ENCODE measurements at places on chromosomes 16 and 17.
A peak's percentile ranks its signal among the peaks of the same experiment; 100 is the strongest.

- no peak for DNase-seq
Measured at GRCh38 chr16:23398987-23399805, 53.8 kb downstream of the COG7 start.

GRCh38 chr17:58591455-58591854 is 77.0 kb upstream of the MTMR4 start:
- no peak for DNase-seq

DNA sequence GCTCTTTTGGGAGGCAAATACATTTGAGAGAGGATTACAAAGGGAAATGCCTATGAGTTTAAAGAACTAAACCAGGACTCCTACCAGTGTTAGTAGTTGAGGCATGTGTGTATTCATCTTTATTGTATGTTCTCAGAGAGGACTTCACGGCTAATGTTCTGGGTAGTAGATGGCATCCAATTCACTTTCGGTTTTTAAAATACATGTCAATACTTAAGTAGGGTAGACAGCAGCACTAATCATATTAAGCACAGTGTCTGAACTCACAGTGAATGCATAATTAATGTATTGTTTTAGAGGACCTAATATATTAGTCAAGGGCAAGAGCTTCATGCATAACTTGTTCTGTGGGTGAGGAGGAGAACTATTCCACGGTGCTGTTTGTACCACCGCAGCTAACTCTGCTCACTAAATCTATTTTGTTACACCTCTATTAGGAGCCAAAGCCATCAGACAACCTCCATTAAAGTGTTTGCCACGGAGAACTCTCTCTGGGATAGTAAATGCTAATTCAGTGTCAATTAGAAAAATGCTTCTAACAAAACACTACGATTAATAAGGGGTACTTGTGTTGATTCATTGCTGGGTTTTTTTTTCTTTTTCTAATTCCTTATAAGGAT is 56.3 kb downstream of the COX10 start:
- DNase-seq: no peak

DNA sequence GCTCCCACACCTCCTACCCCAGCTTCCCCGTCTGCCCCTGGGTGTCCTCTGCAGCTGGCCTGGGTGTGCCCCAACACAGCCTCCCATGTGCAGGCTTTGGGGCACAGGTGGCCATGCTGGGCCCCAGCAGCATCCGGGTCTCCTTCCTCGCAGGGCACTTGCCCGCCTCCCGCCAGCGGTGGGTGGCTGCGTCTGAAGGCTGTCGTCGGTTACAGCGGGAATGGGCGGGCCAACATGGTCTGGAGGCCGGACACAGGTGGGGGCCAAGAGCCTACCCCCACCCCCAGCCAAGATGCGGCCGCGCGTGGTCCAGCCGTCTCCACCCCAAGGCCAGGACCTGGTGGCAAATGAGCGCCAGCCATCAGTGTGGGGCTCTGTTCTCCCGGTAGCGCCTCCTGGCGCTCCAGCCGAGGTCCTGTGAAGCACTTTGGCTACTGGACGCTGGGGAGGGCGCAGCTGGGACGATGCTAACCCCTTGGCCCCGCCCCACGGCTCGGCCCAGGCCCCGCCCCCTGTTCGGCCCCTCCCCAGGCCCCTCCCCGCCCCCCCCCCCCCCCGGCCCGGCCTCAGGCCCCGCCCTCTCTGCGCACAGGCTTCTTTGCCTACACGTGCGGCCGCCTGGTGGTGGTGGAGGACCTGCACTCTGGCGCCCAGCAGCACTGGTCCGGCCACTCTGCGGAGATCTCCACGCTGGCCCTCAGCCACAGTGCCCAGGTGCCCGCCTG is 7.3 kb upstream of the RHOT2 start:
- DNase-seq: no peak

GRCh38 chr16:10934325-10935107 is 7.8 kb downstream of the DEXI start:
- DNase-seq: no peak

GRCh38 chr16:27758544-27758943 is 208.6 kb downstream of the KATNIP start:
- no peak for DNase-seq

- peak; percentile 0 for DNase-seq
Measured at GRCh38 chr17:61863801-61864126, 436 bp upstream of the BRIP1 start.

- DNase-seq: no peak
Measured at GRCh38 chr16:87541872-87542234, 49.0 kb upstream of the ZCCHC14 start.

DNA sequence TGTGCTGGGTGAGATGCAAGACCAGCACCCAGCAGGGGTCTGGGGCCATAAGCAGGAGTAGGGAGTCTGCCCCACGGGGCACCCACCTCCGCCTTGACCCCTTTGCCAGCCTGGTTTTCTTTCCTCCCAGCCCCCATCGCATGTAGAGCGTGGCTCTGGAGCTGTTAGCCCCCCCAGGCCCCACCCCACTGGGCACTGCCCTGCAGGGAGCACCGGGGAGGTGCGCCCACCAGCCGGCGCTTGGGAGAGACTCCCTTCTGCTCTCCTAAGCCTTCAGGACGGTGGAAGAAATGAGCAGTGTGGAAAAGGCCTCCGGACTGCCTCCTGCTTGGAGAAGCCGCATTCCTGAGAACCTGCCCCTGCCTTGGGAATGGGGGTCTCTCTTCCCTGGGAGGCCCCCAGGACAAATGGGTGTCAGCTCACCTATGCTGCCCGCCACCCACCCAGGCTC is 186.2 kb downstream of the IRF8 start:
- DNase-seq: no peak

- DNase-seq: no peak
Measured at GRCh38 chr17:72176516-72176851, 55.7 kb downstream of the SOX9 start.

DNA sequence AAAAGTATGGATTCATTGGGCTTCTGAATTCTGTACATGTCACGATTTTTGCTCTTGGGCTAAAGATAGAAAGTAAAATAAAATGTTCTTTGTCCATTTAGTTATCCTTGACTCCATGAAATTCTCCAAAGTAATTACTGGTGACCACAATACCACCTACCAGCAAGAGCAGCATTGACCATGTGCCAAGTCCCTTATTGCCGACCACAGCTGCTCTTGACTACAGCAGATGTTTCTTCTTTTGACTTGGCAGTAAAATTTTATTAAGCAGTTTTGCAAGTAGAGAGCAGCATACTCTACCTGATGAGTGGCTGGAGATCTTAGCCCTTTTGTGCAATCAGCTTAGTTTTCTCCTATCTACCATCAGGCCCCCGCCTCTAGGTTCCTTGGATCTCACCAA is 152.2 kb upstream of the TBX2 start:
- no peak for DNase-seq

- DNase-seq: no peak
Measured at GRCh38 chr16:30992931-30993816, 8.2 kb downstream of the HSD3B7 start.

GRCh38 chr17:20300436-20300934 is 166.9 kb downstream of the LGALS9B start:
- DNase-seq: no peak

- no peak for DNase-seq
Measured at GRCh38 chr16:59971264-59971663, 1237.1 kb upstream of the GOT2 start.

DNA sequence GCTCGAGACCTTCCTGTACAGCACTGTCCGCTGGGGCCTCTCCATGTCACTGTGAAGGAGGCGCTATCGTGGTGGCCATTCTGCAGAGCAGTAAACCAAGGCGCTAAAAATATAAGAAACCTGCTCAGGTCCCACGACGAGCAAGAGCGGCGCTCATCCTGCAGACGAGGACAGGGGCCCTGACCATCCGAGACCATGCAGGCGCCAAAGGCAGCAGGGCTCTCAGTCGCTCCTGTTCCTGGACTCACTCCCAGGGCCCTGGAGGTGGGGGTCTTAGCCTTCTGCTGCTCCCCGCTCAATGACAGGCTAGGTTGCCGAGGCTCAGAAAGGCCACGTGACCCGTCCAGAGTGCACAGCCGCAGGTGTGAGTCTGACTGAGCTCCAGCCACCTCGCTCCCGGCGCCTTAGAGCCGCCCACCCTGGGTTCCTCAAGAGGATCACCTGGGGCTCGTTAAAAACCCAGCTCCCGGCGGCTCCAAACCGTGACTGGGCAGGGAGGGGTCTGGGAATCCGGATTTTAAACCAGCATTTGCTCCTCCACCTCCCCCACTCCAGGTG is 509 bp upstream of the ATP2C2 start:
- no peak for DNase-seq

DNA sequence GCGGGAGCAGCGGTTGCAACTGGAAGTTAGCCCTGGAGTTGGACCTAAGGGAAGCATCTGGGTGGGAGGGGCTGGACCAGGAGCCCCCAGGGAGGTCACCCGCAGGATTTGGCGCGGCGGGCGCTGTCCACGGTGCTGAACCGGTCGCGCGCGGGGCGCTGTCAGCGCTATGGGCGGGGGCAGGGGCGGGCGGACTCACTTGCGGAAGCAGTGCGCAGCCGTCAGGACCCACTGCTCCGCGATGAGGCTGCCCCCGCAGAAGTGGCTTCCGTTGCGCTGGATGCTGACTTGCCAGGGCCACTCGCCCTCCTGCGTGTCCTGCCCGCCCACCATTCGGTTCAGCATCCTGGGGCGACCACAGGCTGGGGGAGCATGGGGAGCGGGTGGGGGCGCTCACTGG is 4.5 kb downstream of the PRSS27 start:
- DNase-seq: peak; percentile 78

- no peak for DNase-seq
Measured at GRCh38 chr16:67034487-67034886, 5.5 kb downstream of the CBFB start.

DNA sequence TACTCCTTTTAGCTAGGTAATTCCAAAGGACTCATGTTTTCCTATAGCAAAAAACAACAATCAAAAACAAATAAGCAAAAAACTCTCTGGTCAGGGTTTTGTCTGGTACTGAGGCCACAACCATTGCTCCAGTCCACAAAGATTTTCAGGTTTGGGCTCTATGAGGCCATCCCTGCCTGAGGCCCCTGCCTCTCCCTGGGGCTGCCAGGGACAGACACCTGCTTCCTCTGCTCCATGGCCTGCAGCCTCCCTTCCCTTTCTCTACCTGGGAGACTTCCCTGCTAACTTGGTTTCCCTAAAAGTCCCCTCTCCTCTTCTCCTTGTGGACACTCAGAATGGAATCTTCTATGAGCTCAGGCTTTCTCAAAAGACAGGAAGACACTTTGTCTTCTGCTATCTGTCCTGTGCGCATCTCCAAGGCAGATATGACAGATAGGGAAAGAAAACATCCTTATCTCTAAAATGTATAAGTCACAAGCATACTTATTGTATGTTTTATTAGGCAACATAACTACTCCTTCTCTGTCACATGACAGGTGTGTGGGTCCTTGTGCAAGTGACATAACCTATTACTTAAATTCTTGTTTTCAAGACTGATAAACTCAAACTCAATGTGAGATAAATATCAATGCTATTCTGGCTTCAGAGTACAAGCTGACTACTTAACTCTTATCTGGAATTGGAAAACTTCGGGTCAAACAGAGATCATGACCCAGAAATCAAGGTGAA is 1.2 kb upstream of the ZDHHC1 start:
- no peak for DNase-seq

DNA sequence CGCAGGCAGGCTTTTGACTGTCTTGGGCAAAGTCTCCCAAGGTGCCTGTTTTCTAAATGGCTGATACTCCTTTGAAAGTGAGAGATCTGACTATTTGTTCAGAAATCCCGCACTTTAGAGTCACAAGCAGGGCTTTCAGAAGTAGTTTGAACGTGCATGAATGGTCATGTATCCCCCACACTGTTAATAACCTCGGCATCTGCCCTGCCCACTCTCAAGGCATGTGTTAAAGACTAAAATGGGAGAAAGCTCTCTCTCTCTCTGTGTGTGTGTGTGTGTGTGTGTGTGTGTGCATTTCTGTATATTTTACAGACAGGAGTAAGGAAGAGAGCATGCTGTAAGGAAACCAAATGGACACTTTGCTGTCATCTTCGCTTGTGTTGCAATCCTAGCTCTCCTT is 163.7 kb downstream of the MAF start:
- DNase-seq: no peak

GRCh38 chr16:70657956-70658355 is 11.6 kb downstream of the IL34 start:
- no peak for DNase-seq

DNA sequence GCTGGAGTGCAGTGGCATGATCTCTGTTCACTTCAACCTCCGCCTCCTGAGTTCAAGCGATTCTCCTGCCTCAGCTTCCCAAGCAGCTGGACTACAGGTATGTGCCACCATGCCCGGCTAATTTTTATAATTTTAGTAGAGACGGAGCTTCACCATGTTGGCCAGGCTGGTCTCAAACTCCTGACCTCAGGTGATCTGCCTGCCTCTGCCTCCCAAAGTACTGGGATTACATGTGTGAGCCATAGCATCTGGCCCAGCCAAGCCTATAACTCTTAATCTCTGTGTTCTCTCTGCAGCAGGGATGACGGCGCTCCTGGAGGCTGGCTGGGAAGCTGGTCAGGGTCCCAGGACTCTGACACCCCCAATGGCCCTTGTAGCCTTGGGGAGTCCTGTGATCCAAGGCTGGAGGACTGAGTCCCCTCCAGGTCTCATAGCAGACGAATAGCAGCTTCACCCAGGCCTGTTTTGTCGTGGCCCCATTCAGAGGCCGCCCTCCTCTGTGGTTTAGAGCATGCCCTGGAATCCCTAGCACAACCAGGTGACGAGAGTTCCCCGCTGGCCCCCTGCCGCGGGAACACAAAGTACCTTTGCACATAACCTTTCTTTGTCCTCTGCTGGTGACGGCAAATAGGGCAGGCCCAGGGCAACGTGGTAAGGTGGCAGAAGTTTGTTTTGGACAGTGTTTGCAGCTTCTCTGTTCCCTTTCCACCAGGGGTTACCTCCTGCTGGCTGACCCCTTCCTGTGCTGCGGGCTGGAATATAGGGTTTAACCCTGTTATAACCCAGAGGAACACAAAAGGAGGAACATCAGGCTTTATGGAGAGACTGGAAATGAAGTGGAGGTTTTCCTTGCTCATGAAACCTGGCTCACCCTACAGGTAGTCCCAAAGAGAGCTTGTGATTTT is 43.0 kb upstream of the TOB1 start:
- DNase-seq: no peak

DNA sequence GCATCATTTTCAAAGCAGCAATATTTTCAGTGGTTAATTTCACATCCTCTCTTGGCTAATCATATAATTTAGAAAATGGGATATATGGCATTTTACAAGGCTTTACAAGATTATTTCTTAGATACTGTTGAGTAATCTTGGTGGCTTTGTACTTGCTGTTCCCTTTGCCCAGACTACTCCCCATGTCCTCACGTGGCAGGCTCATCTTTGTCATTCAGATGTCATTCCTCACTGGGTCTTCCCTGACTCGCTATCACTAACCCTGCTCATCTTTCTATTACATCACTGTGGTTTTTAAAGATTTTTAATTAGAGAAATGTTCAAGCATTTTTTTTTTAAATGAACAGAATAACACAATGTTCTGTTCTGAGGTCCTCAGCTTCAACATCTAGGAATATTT is 240.0 kb upstream of the IRX5 start:
- no peak for DNase-seq

- DNase-seq: no peak
Measured at GRCh38 chr16:65523283-65523944, 401.6 kb upstream of the CDH11 start.

Data from stimulated activated CD8-positive, alpha-beta memory T cell treated with anti-CD3 and anti-CD28 coated beads, Interleukin-4, amount 100 ng/mL, for 1 hour (primary cell).